Ovary (tissue), 10 donors: ENCODE measurements at places on chromosomes 16 and 17. TPM values are rescaled to one million over a fixed set of nuclear protein-coding genes. Genes with fewer than 3 reads are reported as not detected.

Gene DLX3
- total RNA-seq, result 0.11 TPM

Gene KRTAP9-4
- not detected for total RNA-seq

Gene CEP95
- 69.2 TPM for total RNA-seq

Gene CCL22
- total RNA-seq, result not detected

Gene ETV4
- total RNA-seq, result 0.25 TPM

Gene CCL7
- total RNA-seq, result 0.46 TPM

Gene PIK3R6
- 0.23 TPM for total RNA-seq

Gene OTOP3
- not detected for total RNA-seq

Gene ANKS3
- 32.3 TPM for total RNA-seq

Gene GRB7
- 5.0 TPM for total RNA-seq

Gene KCNG4
- not detected for total RNA-seq

Gene NEUROD2
- not detected for total RNA-seq

Gene HOXB7
- total RNA-seq, result 1.3 TPM

Gene TBX4
- total RNA-seq, result not detected

Gene COX6A2
- not detected for total RNA-seq
